Activated T-helper 9 cell treated with anti-CD3 and anti-CD28 coated beads, Interleukin-2, amount 50 U/mL, for 16 hours (primary cell): ENCODE measurements at places on chromosomes 3 and 15.

DNA sequence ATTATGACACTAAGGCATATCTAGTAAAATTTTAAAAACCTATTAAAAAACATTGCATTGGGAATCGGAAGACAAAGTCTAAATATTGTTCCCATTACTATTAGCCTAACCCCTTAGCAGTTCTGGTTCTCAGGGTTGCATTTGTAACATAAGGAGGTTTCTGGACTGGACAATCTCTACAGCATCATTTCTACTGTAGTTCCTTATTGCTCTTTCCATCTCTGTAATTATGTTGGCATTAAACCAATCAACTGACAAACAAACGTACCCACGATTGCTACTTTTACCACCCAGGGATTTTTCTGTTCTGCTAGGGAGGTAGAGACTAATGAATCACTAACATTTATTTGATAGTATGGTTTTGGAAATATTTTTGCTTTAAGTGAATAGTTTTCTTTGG lies 190.8 kb downstream of the CBLB start:
- no peak for DNase-seq

DNA sequence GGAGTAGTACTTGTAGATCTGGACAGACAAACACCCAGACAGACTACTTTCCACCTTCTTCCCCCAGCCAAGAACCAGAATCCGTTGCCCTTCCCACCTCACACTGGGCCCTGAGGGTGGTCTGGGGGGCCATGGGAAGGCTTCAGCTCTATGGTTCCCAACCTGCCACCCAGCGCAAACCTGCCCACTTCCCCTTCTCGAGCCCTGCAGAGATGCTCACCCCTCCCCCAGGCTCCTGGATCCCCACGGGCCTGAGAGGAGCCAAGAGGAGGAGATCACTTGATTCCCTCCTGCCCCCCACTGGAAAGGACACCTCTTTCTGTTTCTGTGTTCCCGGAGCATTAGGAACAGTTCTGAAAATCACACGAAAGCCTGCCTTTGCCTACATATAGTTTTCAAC lies 8.7 kb downstream of the STRA6 start:
- DNase-seq, result no peak

GRCh38 chr15:66912001-66912400 lies 153.4 kb upstream of the SMAD3 start:
- no peak for DNase-seq

DNA sequence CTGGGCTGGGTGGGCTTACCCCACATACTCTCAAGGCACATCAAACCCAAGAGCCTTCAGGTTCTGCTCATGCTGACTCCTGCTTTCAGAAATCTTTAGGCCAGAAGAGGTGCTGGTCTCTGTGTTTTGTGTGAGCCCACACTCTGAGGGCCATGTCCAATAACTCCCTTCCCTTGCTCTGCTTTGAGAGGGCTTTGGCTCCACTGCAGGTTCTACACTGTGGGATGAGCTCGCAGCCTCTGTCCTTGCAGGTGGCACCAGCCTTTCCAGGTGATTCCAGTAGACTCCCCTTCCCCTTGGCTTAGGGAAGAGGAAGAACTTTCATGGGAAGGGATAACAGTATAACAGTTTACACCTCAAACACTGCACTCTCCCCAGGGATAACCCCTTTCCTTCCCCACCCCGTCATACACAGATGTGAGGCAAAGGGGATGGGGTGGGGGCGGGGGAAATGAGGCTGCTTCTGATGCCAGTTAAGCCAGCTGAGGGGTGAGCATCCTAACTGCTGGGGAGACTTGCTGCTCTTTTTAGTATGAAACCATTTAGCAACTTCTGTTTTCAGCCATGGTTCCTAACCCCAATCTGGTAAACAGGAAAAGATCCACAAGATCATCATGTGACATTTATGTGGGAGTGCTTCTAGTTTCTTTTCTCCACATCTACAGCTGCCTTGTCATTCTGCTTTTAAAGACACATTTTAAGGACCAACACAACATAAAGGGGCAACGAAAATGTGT lies 262.4 kb downstream of the SLC9A9 start:
- no peak for DNase-seq

DNA sequence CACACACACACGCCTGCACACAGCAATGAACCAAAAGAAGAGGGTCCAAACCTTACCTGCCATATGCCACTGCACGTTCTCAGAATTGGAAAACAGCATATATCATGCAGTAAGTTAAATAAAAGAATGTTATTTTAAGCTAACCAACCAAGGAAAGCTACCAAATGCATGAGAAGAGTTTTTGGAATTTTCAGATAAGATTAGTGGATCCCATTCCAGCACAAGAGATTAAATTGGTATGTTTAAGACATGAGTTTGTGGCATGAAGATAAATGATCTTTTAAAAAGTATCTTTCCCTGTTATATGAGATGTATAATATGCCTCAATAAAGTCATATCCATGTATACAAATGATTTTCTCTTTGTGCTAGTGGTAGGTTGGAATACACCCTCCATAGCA lies 811.4 kb downstream of the NR2F2 start:
- DNase-seq, result no peak

- no peak for DNase-seq
These were observed 35.0 kb upstream of the TNFAIP8L3 start for GRCh38 chr15:51129535-51130188.

- no peak for DNase-seq
These were observed 4.7 kb upstream of the NRROS start for GRCh38 chr3:196634829-196635228.

DNA sequence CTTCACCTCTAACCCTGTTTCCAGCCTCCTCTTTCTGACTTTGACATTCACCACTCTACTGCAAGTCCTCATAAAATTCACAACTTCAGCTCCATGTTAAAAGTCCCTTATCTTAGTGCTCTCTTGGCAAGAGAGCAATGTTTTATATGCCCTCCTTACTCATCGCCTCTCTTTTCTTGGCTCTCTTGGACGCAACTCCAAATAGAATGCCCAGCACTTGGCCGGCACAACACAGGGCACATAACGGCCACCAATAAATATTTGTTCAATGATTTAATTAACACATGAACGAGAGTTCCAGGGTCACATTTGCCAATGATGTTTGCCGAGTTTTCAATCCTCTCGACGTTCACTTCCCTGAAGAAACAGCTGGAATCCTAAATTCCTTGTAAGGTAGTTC lies 401.4 kb downstream of the ROBO1 start:
- DNase-seq, result no peak

- DNase-seq, result no peak
These were observed 5.2 kb upstream of the RARRES1 start for GRCh38 chr3:158737410-158737809.

GRCh38 chr3:31402117-31402516 lies 130.6 kb upstream of the STT3B start:
- no peak for DNase-seq

DNA sequence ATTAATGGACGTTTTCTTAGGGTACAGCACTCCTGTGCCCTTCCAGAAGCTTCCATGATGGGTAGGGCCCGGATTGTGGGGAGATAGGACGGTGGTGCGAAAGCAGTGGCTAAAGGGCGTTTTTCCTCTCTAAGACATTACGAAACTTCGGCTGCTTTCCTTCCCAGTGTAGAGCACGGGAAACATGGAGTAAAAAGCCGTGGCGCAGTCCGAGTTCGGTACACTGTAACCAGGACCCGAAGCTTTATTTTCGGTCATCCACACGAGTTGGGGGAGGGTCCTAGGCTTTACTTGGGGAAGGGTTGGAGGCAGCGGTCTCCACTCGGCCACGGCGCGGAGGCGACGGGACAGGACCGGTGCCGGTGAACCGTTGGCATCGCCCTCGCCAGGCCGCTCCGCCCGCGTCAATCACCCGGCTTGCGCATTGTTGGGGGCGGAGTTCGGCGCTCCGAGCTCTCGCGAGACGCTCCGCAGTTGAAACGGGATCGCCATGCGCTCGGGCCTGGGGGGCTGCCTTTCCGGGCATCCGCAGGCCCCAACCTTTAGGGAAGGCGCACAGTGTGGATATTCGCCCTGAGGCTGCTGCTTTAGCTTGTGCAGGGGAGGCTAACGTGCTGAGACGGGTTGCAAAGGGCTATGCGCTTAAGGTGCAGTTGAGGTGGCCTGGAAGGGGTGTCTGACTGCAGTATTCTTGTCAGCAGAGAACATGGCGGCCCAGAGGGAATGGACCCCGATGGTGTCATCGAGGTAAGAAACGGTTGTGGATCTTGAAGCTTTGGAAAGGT lies 546 bp downstream of the EIF4A2 start:
- peak; percentile 68 for DNase-seq

GRCh38 chr15:45523166-45523460 lies 558 bp upstream of the SLC30A4 start:
- DNase-seq, result no peak
